ENCODE measurements at places on chromosomes 6 and 20.

GRCh38 chr6:87481931-87482330 lies 9.2 kb downstream of the SLC35A1 start:
- DNase-seq: no peak

DNA sequence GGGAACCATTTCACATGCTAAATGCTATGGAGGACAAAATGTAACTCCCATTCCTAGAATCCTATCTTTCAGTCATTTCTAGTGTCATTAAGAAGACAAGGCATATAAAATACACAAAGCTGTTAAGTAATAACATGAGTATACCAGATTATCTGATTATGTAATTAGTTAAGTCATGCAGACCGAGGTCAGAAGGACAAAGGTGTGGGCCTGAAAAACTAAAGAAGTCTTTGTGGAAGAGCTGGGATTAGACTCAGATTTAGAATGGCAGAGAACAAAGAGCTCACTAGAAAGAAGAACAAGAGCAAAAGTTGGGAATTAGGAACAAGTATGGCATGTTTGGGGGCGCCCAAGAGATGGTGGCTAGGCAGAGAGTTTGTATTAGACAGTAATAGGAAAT lies 37.0 kb downstream of the EFHC1 start:
- no peak for DNase-seq

GRCh38 chr6:25660512-25660911 lies 8.5 kb downstream of the SCGN start:
- peak; percentile 28 for DNase-seq

- no peak for DNase-seq
These were observed 191.3 kb upstream of the FOXA2 start for GRCh38 chr20:22775671-22776139.

GRCh38 chr20:17369506-17369905 lies 142.7 kb downstream of the PCSK2 start:
- DNase-seq: no peak

DNA sequence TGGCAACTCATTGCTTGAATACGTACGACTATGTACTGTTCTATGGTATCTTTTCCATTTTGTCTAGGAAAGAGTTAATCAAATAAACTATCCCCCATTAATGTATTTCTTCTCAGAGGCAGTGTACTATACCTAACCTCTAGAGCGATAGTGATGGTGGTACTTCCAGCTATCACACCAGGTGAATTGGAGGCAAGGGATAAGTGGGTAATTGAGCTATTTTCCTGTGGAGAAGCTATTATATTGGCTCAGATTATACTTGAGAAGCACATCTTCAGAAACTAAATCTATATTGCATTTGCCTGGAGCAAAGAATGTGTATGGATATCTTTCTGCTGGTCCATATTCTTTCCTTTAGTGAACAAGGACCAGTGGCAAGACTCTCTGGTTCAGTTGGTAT lies 430.7 kb upstream of the KHDRBS2 start:
- DNase-seq: no peak

GRCh38 chr6:129785047-129785755 lies 75.2 kb upstream of the ARHGAP18 start:
- no peak for DNase-seq

DNA sequence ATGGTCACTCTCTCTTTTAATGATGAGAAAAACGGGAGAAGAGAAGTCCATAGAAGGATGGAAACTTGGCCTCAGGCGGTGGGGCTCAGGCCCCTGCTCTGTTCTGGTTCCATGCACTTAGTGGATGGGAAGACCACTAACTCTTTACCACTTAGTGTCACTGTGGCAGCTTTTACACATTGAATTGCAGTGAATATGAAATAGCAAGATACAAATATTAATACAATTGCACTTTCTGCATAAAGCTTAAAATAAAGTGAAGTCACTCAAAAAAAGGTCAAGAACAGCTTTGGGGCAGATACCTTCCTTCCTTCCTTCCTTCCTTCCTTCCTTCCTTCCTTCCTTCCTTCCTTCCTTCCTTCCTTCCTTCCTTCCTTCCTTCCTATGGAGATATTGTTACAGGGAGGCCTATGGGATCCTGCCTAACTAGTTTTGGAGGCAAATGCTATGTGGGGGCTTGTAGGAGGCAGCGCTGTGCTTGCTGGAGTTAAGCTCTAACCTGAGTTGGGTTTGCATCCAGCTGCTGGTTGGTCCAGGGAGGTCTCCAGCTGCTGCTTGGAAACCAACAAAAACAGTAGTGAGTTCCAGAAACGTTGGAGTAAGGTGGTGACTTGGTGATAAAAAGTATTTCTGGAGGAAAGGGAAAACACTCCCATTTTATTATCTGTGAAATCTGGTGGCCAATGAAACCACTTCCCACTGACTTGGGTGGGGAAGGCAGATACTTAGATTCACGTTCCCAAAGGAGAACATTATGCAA lies 62.3 kb upstream of the NKX2-2 start:
- DNase-seq: no peak

DNA sequence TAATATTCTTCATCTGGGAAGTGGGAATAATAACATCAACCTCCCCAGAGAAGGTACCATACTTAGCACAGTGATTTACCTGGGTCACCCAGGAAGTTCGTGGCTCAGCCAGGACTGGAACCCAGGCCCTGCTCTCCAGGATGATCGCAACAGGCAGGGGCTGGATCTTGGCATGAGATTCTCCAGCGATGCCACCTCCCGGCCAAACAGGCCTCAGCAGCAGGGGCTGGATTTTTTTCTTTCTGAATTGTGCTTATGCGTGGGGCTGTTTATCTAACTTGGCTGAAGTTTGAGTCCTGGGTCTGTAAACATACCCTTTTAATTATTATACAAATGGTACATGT lies 129.5 kb upstream of the PTPN1 start:
- DNase-seq: no peak

DNA sequence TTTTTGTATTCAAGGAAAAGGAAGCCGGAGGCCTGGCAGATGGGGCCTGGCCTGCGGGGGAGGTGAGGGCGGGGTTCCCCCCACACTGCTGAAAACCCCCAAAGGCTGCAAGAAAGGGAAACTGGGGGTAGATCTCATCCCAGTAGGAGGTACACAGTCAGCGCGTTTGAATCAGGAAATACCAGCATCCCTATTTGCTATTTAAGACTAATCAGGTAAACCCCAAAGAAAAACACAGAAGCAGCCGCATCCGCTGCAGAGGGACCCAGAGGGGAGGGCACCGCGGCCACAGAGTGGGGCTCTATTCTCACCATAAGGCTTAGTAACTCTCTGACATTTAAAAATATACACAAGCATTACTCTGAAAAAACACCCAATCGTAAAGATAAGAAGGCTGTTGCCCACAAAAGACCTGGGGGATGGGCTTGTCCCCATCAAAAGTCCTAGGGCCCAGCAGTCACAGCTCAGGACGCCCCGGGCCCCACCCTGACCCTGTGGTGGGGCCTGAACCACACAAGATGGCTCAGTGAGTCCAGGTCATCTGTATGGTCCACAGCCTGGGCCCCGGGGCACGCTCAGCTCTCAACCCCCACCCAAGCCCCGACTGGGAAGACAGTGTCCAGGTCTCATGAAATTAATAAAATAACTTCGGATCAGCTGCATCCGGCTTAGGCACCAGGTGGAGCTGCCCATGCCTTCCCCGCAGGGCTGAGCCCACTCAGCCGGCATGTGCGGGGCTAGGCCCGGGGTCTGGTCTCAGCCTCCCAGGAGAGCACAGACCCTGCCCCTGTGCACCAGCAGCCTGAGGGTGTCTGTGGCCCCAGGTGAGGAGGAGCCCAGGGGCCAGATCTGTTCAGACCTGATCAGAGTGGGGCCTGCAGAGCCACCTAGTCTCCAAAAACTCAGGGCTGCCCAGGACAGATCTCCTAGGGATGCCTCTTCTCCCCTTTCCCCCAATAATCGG lies 31.0 kb downstream of the KCNQ2 start:
- DNase-seq: no peak

DNA sequence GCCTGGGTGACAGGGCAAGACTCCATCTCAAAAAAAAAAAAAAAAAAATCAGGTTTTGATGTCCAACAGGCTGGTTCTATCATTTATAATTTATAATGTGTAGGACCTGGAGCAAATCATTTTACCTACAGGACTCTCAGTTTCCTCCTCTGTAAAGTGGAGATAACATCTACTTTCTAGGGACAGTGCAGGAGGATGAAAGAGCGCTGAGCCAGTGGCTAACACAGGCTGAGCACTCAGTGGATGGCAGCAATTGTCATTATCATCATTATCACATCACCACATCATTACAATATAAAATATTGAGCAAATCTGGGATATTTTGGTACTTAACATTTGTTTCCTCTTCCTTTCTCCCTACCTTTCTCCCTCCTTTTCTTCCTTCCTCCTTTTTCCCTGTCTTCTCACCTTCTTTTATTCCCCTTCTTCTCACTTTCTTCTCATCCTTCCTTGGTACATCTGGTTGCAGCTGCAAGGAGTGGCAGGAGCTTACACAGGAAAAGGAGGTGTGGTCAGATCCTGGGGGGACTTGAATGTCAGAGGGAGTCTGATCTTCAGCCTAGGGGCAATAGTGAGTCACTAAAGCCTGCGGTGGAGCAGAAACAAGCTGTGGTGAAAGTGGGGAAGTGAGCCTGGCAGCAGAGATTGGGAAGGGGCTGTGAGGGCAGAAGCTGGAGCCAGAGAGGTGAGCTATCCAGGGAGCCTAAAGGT lies 24.6 kb upstream of the CTNNBL1 start:
- no peak for DNase-seq

GRCh38 chr6:79717989-79718388 lies 86.9 kb downstream of the SH3BGRL2 start:
- DNase-seq: no peak

GRCh38 chr6:125570526-125570925 lies 178.9 kb upstream of the HEY2 start:
- DNase-seq: no peak

GRCh38 chr6:170174771-170175643 lies 115.9 kb downstream of the DLL1 start:
- no peak for DNase-seq

- DNase-seq: no peak
These were observed 532.6 kb upstream of the JARID2 start for GRCh38 chr6:14713008-14713960.

GRCh38 chr6:16301511-16301910 lies 63.1 kb downstream of the GMPR start:
- no peak for DNase-seq

DNA sequence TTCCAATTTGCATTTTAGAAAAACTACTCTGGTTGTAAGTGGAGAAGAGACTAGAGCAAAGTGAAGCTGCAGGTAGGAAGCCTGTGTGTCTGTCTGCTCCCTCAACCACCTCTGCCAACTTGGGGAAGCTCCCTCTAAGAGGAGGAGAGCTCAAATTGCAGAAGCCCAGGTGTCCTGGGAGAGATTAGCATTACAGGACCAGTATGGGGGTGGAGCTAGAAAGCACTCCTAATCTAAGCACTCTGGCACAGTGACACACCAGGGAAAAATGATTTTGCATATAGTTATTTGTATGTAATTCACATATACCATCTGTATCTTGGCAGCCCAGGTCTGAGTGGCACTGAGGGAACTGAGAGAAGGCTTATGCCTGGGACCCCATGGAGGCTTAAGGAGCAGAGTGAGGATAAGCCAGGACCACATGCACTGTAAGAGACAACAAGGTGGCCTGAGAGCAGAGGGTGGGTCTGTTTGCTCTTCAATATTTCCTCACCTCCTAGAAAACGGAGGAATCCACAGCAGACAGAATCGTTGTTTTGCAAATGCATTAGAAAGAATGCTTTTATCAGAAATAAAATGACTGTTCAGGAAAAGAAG lies 13.6 kb downstream of the GSTA2 start:
- no peak for DNase-seq

GRCh38 chr6:83430611-83431544 lies at the start of gene ME1:
Gene ME1 (minus strand): TSS chr6:83431051. CDS start chr6:83430954, 97 bp downstream.
- DNase-seq: peak; percentile 4

GRCh38 chr6:135097172-135097571 lies 42.5 kb upstream of the HBS1L start:
- DNase-seq: no peak

DNA sequence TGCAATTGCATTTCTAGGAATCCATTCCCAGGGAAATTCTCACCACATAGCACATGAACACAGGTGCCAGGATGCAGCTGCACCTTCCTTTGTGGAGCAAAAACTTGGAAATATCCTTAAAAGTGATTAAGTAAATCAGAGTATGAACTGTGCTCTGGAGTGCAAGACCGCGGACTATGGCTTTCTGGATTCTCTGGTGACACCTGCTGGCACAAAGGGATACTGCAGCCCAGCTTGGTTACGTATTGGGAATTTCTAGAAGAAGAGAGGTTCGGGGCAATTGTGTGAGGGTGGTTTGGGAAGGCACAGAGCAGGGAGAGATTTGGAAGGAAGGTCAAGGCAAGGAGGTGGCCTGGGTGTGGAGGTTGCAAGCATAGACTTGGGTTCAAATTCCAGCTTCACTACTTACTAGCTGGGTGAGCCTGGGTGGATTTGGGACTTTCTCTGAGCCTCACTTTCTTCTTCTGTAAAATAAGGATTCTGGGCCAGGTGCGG lies 15.9 kb upstream of the PEDS1 start:
- peak; percentile 74 for DNase-seq

GRCh38 chr6:170237999-170238740 lies 52.7 kb downstream of the DLL1 start:
- no peak for DNase-seq

DNA sequence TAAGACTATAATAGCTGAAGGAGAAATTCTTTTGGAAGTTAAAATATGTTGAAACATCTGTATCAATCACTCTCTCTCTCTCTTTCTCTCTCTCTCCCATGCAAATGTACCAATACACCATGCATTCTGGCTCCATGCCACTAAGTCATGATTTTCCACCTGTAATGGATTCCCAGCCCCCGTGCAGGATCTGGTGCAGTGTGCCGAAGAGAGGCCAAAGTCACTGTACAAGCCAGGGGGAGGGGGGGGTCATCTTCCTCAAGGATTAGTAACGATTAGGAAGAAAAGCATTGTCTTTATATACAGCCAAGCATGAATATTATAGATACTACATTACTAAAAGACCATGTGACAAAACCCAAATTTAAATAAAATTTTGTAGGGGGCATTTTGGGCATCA lies 725.1 kb downstream of the KIF16B start:
- no peak for DNase-seq

- no peak for DNase-seq
These were observed 48.9 kb upstream of the ARMC2 start for GRCh38 chr6:108799354-108799717.

Data from stimulated activated CD4-positive, alpha-beta T cell treated with anti-CD3 and anti-CD28 coated beads, Interleukin-15, amount 100 ng/mL, for 48 hours (primary cell).